ENCODE measurements at places on chromosomes 3 and 15.

DNA sequence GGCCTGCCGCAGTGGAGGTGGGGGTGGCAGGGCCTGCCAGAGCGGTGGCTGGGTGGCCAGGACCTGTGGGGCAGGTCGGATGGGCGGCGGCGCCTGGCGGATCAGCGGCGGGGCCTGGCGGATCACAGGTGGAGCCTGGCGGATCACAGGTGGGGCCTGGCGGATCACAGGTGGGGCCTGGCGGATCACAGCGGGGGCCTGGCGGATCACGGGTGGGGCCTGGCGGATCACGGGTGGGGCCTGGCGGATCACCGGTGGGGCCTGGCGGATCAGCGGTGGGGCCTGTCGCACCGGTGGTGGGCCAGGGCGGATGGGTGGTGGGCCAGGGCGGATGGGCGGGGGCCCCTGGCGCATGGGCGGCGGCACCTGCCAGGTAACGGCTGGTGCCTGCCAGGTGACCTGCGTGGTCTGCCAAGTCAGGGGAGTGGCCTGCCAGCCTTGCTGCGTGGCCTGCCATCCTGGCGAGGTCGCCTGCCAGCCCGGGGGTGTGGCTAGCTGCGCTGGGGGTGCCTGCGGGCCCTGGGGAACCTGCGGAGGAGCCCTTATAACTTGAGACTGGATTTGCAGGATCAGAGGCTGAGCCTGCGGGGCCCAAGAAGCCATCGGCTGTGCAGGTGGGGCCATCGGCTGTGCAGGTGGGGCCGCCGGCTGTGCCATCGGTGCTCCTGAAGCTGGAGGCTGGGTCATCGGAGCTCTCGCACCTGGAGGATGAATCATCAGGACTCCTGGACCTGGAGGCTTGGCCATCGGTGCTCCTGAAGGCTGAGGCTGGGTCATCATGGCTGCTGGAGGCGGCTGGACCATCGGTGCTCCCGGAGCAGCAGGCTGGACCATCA, 1.3 kb downstream of the MAGEL2 start:
- no peak for DNase-seq

DNA sequence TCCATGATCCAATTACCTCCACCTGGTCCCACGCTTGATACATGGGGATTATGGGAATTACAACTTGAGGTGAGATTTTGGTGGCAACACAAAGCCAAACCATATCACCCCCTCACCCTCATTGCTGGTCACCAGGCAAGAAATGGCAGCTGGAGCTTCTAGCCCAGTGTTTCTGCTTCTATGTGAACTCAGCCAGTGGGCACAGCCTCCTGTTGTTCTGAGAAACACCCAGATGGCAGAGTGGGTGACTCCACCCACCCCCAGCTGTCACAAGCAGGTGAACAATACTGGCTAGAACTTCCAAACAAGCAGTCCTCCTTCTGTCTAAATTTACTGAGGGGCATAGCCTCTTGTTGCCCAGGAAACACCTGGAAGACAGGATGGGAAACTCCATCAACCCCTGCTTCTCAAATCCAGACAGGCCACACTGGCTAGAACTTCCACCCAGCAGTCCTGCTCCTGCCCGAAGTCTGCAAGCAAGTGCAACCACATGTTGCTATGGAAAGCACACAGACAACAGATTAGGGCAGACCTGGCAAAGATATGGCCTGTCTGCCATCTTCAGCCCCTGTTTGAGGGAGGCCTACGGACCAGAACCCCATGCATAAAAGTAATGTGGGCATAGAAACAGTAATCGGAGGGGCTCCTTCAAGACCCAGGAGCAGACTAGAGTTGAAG, 114.1 kb downstream of the DTWD1 start:
- DNase-seq: no peak

DNA sequence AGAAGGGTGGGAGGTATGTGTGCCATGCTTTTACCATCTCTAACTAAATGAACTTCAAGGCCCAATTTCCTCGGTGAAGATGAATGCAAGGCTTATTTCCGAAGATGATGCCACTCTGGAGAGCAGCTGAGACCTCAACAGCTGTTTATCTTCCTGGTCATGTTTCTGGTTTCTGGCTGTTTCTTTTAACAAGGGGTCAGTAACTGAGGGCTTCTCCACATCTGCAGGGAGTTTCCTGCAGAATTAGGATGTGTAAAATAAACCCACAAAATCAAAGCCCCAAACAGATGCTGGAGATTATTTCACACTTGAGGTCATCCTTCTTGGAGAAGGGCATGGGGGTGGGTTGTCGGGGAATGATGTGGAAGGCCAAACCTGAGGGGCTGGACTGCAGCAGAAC, 220.3 kb downstream of the THSD4 start:
- DNase-seq: no peak

DNA sequence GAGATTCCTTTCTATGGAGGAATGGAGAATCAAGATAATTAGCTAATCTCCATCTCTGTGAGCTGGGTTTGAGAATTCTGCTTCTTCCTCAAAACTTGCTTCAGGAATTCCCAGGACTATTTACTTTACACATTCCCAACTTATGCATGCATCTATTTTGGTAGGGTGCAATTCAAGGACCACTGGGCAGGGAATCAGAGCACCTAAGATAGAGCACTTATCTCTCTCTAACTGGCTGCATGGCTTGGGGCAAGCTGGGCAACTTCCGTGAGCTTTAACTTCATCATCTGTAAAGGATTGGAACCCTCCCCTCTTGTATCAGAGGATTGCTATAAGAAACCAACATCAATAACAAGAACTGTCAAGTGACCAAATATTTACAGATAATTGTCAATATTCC, 160.2 kb downstream of the PDCD6IP start:
- no peak for DNase-seq

DNA sequence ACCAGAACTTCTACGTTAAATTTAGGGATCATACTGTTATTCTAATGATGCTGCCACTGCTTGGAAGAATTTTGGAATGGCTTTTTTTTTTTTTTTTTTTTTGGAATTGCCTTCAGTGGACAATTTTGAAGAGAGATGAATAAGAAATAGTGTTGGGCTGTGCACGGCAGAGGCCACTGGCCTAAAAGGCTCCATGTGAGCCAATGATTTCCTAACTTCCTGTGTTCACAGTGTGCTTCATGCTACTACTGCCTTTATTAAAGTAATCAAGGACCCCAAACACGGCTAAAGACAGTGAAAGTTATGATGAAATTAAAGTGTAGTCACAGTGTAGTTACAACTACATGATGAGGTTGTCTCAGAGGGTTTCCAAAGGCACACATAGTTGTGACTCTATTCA, 100.8 kb upstream of the TNFAIP8L3 start:
- DNase-seq: no peak

- no peak for DNase-seq
Measured at GRCh38 chr3:74592359-74592758, 22.1 kb downstream of the CNTN3 start.
